A549 (cell line): ENCODE measurements at places on chromosomes 5 and 9. TPM values are rescaled to one million over a fixed set of nuclear protein-coding genes. Genes with fewer than 3 reads are reported as not detected.

DNA sequence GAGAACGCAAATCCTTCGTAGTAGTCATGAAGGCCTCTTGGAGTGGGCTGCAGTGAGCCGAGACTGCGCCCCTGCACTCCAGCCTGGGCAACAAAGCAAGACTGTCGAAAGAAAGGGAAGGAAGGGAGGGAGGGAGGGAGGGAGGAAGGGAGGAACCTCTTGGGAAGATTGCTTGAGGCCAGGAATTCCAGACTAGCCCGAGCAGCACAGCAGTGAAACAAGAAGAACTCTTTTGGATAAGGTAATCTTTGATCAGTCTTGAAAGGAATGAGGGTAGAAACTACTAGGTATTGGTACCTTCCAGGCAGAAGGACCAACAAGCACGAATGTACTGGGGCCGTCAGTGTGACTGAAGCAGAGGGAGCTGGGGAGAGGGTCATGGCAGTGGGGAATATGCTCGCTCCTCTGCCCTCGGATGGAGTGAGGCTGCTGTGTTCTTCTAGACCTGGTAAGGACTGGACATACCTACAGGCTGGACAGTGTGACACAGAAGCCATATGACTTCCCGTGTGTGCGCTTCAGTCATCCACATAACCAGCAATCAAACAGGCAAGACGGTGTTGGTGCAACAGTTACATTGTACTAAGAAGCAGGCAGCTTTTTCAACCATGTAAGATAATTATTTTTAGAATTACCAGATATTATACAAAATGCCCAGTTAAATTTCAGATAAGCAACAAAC is 45.2 kb downstream of the P4HA2 start:
- DNase-seq, result no peak

Gene MYMK
- not detected in 3 replicates for polyA plus RNA-seq

- DNase-seq, result no peak
These were observed 13.8 kb downstream of the INVS start for GRCh38 chr9:100112677-100113336.

DNA sequence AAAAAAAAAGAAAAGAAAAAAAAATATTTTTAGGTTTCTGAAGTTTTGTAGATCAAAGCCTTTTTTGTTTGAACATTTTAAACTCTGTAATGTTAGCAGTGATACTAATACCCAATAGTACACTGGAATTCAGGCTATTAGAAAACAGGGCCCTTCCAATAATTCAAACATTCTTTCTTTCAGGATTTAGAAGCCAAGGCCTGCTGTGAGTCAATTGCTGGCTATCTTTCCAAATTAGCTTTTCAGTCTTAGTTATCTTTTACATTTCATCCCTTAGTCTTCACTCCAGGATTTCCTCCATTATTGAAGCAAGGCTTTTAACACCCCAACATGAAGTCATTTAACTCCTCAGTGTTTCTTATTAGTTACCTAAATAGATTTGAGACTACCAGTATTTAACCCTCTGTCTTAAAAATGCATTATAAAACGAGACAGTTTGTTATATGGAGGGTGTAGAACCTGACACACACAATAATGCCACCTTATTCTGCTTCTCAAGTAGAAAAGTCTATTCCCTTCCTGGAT is 951.9 kb upstream of the DMAC1 start:
- DNase-seq, result no peak

Gene LPAR1
- 14.9 to 15.8 TPM (median 15.8 TPM) in 3 replicates for polyA plus RNA-seq

DNA sequence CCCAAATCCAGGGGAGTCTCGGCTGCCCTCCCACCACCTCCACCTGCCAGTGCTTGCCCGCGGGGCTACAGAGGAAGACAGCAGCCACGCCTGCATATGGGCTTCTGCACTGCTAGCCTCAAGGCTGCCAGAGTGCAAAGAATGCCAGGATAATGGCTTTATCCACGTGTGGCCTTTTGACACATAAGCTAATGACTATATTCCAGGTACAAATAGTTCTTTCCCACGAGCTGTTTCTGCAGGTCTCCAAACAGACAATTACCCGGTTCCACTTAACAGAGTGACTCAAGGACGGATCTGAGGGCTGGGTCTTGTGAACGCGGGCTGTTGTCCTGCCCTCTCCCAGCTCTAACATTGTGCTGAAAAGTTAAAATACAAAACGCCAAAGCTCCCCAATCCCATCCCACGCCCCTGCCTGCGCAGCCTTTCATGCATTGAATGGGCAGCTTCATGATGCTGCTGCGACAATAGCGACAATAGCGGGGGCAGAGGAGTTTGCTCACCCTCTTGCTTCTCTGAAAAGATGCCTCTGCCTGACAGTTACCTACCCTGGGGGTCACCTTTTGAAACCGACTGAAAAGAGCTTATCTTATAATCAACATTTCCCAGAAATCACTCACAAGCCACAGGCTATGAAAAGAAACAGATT is 39.1 kb upstream of the MSH3 start:
- no peak for DNase-seq

DNA sequence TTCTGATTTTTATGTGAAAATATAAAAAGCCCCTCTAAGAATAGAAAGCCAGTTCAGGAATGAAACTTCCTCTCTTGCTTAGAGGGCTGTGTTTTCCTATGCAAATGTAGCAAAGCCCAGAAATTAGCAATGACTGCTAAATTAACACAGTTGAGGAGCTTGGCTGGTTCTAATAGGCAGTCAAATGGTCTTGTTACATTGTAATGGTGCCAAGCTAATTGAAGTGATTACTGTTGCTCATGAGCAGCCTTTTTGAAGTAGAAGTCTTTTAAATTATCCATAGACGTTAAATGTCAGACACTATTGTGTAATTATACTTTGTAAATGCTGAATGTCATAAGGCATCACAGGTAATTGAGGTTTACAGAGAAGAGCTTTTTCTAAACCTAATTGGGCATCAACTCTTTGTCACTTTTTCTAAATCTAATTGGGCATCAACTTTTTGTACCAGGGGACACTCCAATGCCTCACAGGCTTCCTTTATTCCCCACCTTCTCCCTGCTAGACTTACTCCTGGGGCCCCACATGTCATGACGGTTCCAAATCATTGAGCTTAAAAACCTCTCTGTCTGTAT is 229.1 kb downstream of the PSAT1 start:
- no peak for DNase-seq

- DNase-seq, result no peak
These were observed 75.7 kb downstream of the PBX3 start for GRCh38 chr9:125822902-125823301.

- no peak for DNase-seq
These were observed 735 bp downstream of the ECPAS start for GRCh38 chr9:111483439-111483857.

GRCh38 chr5:10372726-10373709 is 19.5 kb downstream of the MARCHF6 start:
- DNase-seq, result no peak

- DNase-seq, result peak; percentile 82
These were observed 14.3 kb upstream of the JADE2 start for GRCh38 chr5:134510970-134511795.

DNA sequence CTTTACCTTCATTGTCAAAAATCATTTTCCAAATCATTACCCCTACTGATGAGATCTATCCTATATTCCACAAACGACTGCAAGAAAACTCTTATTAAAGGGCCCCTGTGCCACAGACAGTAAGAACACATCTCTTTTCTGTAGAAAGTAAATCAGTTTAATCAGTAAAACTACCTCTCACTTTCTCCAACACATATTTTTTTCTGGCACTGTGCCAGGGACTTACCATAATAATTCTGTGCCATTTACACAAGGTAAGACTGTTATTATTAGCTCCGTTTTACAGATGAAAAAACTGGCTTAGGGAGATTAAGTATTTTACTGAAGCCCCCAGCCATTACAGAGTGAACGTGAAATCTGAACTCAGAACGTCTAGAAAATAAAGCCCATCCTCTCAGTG is 587.0 kb upstream of the COX7C start:
- DNase-seq, result no peak

GRCh38 chr9:137351781-137352501 is 49.9 kb upstream of the NRARP start:
- no peak for DNase-seq

- DNase-seq, result no peak
These were observed 1165.3 kb downstream of the TAF11L14 start for GRCh38 chr5:18799482-18800128.

DNA sequence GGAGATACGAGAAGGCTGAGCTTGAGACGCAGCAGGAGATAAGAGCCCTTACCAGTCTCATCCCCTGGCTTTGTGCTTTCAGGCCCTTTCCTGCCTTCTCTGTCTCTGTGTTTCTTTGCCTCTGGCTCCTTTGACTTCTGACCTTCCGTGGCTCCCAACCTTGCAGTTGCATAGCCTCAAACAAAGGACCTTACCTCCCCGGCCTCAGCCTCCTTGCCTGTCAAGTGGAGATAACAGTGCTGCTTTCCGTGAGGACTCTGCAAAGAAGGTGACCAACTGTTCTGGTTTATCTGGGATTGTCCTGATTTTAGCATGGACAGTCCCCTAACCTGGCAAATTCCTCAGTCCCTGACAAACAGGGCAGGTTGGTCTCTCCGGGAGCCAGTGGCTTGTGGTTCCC is 287.8 kb upstream of the MVB12B start:
- no peak for DNase-seq

Gene GLRA1
- not detected in 3 replicates for polyA plus RNA-seq

Gene GRIN1
- polyA plus RNA-seq, result 0.30 to 0.51 TPM (median 0.45 TPM) in 3 replicates

DNA sequence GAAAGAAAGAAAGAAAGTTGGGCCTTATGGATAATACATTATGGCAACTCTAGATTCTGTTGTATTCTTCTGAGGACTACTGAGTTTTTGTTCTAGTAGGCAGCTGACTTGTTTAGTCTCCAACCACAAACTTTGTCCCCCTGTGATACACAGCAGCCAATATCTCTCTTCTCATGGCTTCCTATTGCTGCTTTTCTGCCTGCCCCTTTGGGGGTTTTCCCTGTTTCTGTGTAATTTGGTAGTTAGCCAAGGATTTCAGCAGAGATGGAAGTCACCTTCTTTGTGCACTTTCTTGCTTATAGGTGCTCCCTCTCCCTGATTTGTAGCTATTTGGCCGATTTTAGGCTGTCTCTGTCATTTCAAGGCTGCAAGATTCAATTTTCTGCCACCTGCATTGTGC is 109.6 kb downstream of the FGF1 start:
- no peak for DNase-seq

DNA sequence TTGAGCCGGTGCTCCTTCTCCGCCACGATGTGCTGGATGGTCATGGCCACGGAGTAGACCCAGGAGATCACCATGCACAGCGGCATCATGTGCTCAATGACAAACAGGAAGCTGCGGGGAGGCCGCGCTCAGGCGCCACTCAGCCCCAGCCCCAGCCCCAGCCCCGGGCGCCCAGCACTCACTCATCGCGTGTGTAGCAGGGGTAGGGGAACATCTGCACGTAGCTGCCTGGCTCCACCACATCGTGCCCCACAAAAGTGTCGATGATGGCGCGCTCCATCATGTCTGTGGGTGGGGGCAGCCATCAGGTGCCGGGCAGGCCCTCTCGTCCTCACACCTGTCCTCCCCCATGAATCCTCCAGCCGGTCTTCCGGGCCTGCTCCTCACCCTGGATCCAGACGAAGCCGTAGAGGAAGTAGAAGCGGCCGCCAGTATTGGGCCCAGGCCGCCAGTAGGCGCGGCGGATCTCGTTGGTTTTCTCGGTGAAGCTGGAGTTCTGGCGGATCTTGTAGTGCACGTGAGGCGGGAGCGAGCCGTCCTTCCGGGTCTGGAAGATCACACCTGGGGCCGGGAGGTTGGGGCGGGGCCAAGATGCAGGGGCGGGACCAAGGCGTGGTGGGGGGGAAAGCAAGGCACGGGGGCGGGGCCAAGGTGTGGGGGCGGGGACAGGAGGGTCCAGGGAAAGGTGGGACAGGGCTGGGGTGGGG is 10.1 kb downstream of the ABCA2 start:
- no peak for DNase-seq

DNA sequence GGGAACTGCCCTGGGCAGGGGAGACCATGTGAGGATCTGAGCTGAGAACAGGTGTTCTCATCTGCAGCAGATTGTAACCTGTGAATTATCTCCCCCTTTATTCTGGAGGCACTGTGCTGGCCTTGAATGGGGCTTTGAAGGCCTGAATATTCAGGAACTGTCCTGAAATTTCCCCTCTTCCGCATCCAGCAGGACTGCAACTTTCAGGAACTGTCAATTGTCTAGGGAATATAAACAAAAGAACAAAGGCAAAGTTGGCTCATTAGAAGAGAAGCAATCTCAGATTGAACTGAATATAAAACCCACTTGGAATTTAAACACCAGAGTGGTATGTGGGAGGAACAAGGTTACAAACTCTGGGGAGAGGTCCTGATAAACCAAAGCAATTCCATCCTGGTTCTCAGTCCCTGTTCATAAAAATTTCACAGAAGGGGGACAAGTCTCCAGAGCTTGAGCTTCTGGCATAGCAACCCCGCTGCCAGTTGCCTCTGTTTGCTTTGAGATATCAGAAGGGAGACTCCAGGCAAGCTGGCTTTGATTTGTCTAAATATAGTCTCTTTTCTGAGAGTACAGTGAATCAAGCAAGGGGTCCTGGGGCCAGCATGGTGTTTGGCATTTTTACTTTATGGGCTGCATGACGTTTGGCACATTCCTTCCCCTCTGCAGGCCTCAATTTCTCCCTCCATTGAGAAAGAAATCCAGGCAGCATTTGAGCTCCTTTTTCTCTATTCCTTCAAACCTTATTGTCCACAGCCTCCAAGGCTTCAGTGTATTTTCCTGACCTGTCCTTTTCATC is 47.5 kb downstream of the ADRB2 start:
- DNase-seq, result no peak

Gene RAD17
- 12.8 to 13.3 TPM (median 13.2 TPM) in 3 replicates for polyA plus RNA-seq

DNA sequence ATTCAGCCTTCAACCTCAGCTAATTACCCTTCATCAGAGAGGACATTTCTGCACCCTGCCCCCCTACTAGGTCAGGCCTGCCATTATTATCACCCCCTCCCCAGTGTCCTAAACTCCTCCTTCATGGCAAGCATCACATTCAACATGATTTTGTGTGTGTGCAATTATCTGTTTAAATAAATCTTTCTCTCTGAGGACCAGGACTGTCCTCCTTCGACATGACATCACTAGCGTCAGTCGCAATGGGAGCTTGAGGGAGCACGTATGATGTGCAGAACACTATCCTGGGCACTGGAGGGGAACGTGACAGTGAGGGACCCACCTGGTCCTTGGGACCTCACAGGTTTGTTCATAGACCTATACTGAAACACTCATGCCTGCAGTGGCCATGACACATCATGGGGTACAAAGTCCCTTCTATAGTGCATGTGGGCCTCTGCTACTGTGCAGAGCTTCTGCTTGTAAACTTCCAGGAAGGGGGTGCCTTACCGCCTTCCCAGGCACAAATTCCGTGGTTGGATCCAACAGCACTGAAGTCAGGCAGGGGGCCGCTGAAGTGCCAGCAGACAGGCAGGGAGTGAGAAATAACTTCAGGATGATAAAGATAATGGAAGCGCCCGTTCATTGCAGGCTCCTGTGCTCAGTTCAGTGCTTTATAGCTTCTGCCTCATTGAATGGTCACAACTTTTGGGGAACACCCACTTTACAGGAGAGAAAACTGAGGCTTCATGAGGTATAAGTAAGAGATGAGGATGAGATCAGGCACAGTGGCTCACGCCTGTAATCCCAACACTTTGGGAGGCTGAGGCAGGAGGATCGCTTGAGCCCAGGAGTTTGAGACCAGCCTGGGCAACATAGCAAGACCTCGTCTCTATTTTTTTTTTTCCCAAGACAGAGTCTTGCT is 36.0 kb upstream of the STXBP1 start:
- DNase-seq, result no peak

Gene SNX24
- polyA plus RNA-seq, result 20.4 to 24.7 TPM (median 23.9 TPM) in 3 replicates

- DNase-seq, result no peak
These were observed 817.5 kb downstream of the EFNA5 start for GRCh38 chr5:106853266-106853665.

Gene PCDHGA2
- 0.47 to 0.78 TPM (median 0.58 TPM) in 3 replicates for polyA plus RNA-seq

- no peak for DNase-seq
These were observed 9.9 kb downstream of the DAPK1 start for GRCh38 chr9:87507576-87507975.

- no peak for DNase-seq
These were observed 6.0 kb downstream of the NRARP start for GRCh38 chr9:137295849-137296669.

Gene ANKRD31
- 0.12 to 0.15 TPM (median 0.15 TPM) in 3 replicates for polyA plus RNA-seq
